Fibroblast of lung (primary cell): ENCODE measurements at places on chromosomes 5 and 9.

DNA sequence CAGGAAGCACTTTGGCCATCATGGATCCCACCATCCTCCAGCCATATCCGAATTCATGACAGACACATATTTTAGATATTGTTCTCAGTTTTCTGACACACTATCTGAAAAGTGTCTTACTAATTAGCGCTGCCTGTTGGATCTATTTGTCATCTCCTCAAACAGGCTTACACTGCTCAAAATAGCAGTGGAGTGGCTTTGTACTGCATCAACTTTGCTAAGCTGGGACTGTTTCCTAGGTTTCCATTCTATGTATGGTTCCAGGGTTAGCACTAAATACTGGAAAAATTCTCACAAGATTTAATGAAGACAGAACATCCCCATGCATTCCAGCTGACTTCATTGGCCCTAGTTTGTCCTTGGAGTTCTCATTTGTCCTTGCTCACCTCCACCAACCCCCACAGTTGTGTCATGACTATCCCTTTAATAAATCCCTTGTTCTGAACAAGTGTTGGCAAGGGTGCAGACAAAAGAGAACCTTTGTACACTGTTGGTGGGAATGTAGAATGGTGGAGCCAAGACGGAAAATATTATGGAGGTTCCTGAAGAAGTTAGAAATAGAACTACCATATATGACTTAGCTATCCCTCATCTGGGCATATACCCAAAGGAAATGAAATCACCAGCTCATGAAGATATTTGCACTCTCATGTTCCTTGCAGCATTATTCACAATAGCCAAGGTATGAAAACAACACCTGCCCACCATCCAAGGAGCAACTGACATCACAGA is 136.5 kb upstream of the RAI14 start:
- peak; percentile 48 for DNase-seq

DNA sequence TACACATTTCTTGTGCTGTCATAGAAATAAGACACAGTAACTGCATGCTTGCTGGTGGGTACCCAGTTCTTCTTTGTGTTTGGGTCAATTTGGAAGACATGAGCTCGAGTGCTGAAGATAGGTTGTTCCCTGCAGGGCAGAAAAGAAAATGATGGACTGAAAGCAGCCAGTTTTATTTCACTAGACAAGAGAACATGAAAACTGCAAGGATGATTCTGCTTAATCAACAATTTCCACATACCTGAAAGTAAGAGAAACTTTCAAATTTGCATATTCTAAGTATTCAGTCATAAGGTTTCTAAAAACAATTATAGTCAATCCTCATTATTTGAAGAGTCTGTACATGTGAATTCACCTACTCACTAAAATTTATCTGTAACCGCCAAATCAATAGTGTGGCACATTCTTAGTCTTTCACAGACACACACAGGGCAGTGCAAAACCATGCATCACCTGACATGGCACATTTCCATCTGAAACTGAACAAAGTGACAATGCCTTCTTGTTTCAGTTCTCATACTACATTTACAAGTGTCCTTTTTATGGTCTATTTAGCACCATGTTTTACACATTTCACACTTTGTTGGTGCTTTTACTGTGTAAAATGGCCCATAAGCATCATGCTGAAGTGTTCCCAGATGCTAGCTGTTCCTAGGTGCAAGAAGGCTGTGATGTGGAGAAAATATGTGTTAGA is 56.9 kb downstream of the HOMER1 start:
- no peak for DNase-seq

DNA sequence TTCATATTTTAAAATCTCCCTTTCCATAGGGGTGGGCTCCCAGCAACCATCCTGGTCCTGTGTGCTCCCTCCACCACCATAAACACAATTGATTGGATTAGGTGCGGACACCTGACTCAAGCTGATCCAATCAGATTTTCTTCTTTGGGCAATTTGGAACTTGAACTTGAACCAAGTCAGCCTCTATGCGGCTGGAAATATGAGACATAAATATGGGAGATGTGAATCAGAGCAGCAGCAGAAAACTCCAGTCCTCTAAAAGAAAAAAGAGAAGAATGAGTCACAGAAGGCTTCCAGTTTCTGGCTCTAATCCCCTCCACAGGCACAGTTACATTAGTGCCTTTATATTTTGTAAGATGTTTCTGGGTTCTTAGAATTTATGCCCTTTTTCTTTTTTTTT is 306.6 kb downstream of the MLLT3 start:
- DNase-seq, result peak; percentile 91

DNA sequence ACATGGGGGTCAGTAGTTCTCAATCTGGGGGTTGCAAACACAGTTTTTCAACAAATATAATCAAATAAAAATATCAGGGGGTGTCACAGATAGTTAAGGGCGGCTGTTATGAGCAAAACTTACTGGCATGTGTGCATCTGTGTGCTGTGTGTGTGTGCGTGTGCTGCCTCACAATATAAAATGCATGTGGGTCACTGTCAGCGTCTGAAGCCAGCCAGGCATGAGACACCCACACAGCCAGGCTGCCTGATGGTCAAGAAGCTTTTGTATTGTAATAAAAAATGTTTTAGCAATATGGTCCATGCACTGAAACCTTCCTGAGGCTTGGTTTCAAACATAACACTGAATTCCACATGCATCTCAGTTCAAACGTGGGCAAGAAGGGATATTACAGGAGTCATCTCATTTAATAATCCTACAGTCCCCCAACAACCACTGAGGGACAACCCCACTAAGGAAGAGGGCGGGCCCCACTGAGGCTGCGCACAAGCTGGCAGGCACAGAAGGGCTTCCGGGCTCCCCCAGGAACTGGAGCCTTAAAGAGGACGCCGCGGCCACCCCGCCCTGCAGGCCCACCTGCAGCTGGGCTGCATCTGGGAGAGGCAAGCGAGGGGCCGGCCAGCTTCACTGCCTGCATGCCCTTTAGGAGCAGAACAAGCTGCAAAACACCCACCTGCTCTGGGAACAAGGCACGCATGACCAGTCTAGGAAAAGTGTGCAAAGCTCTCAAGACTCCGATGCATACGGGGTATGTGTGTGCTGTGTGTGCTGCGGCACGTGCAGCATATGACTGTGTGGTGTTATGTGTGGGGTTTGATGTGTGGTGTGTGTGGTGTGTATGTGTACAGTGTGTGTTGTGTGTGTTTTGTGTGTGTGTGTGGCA is 14.1 kb downstream of the SEMA4D start:
- no peak for DNase-seq

GRCh38 chr5:139472386-139473030 is 1.7 kb downstream of the SMIM33 start:
- no peak for DNase-seq

GRCh38 chr5:141050622-141051520 is at the start of gene PCDHB1:
Gene PCDHB1, plus strand, starts transcription at chr5:141051374. Its CDS starts 97 bp downstream, at chr5:141051471.
- DNase-seq, result no peak

DNA sequence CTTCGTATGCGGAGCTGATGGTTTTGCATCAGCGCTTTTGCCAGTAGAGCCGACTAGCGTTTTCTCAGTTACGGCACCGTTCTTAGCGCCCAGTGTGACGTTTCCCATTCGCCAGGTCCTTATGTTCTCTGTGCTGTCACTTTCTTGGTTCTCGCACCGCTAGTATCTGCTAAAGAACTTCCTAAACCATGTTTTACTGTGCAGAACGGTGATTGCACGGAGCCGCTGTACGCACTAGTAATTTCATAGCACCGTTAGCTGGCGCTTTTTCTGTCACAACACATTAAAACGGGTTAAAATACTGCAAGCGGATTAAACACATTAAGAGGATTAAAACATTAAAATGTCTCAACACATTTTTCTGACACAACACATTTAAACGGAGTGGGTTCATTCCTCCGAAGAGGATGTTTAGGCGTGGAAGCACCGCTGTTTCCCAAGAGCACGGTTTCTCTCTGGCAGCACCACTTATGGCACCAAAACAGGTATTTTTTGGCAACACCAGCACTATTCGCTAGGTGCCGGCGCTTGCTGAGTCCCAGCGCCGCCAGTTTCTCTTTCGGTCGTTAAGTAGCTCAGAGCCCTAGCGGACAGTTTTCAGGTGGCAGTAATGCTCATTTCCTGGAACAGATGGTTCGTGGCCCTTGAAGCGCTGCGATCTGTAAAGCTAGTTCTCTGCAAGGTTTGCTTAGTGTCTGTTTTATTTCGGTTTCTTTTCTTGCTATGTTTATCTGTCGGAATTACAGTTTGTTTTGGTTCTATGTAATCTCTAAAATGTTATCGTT is 20.3 kb downstream of the ANXA2R start:
- DNase-seq, result peak; percentile 91
